Motor neuron (in vitro differentiated cells): ENCODE measurements at places on chromosomes 7 and 10. TPM values are rescaled to one million over a fixed set of nuclear protein-coding genes. Genes with fewer than 3 reads are reported as not detected.

GRCh38 chr7:148796841-148797240, 87.2 kb downstream of the EZH2 start:
- peak; percentile 39 for ATAC-seq

GRCh38 chr10:69801434-69802315, at the start of gene COL13A1:
TSS of gene COL13A1 (plus strand) at chr10:69801906. CDS start at chr10:69802424, 518 bp downstream.
- ATAC-seq = peak; percentile 30

GRCh38 chr10:110885932-110886674, 14.4 kb downstream of the PDCD4 start:
- no peak for ATAC-seq

DNA sequence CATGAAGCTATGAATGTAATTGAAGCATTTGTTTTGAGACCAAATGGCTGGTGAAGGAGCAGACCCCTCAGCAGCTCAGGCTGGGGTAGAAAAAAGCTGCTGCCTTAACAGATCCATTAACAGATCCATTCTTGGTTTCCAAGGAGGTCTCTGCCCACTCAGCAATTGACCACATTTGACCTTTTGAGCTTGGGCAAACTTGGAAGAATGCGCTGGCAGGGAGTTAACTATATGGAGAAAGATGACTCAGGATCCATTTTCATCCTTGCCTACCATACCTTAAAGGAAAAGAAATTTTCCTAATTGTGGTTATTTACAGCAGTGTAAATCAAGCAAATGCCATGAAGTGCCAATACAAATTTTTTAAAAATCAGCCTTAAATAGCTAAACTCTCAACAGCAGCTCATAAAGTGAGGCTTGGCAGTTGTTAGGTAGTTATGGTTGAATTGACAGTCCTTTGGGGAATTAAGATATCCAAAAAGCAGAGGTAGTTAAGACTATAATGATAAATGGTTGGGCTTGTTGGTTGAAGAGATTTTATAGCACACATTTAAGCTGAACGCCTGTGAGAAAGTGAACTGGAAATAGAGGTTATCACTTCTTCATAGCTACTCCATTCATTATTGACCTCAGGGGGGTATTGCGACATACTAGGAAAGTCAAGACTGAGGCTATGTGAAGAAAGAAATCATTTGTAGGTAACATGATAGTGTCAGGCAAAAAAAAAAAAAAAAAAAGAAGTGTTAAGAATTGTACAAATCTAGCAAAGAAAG, 83.9 kb downstream of the MKX start:
- ATAC-seq = no peak

DNA sequence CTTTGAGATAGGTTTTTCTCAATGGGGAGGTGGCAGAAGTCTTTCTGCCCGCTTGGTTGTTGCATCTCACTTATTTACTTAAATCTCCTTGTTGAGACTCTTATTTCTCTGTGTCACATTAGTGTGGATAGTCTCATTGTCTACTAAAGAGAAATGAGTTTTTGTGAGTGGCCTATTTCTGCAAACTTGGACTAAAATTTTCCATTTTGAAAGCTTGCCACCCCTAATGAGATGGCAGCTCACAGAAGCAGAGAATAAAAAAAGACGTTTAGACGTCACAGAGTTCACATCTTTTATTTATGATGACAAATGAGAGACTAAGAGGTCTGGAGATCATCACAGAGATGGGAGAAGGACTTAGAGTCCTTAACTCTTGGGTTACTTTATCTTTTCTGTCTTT, 262.7 kb upstream of the PHYHIPL start:
- no peak for ATAC-seq

- peak; percentile 90 for ATAC-seq
Measured at GRCh38 chr7:133784486-133785001, 342.6 kb upstream of the LRGUK start.

DNA sequence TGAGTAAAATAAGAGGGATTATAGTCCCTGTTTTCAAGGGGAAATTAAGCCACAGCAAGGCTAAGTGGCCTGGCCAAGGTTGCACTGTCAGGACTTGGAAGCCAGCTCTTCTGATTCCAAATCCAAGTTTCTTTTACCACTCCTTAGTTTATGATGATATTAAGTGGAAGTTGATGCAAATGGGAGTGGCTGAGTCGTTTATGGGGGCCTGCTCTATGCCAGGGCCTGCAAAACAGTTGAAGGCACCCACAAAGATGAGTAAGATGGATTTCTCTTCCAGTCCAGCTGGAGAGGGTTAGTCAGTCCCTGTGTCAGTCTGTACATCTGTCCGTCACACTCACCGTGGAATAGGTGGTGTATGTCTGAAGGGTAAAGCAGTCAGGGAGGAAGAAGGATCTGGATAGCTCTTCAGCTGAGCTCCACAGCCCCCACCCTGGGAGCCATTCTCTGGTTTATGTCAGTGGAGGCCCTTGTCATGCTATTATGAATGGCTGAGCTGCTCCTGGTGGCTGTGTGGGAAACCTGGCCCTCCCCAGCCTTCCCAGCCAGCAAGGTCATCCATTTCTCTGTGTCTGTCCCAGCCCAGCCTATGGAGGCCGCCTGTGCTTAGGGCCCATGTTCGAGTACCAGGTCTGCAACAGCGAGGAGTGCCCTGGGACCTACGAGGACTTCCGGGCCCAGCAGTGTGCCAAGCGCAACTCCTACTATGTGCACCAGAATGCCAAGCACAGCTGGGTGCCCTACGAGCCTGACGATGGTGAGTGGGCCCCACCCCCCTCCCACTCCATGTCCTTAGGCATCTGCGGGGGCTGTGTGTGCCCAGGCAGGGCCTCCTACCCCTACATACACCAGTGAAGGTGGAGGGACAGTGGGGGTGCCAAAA, 44.5 kb downstream of the TBATA start:
- ATAC-seq = no peak

GRCh38 chr10:127299956-127300689, 103.7 kb upstream of the INSYN2A start:
- no peak for ATAC-seq

DNA sequence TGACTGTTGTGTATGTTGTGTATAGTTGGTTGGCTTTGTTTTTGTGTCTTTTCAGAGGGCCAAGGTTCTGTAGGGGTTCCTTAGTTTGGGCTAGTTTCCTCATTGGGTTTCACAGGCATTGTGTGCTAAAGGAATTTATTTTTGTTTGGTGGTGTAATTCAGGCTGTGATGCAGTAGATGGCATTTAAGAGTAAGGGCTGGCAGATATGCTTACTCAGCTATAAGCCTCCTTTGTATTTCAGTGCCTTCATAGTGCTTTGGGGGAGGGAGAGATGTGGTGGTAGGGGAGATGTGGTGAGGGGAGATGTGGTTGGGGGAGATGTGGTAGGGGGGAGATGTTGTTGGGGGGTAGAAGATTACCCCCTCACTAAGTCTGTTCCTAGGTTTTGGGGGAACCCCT, 91.7 kb downstream of the SLC25A40 start:
- no peak for ATAC-seq

The HOGA1 gene
- total RNA-seq = 3.1 and 4.2 TPM in 2 replicates

The TDRD1 gene
- 0.14 and 0.15 TPM in 2 replicates for total RNA-seq

The SLC29A4 gene
- total RNA-seq = 2.7 and 2.9 TPM in 2 replicates

The AGAP6 gene
- 10.7 and 14.3 TPM in 2 replicates for total RNA-seq

The RBP4 gene
- 0.33 and 0.50 TPM in 2 replicates for total RNA-seq
